Left ventricle myocardium superior (tissue), 1 donor: ENCODE measurements at places on chromosomes 11 and 22. TPM values are rescaled to one million over a fixed set of nuclear protein-coding genes. Genes with fewer than 3 reads are reported as not detected.

Gene ADM2
- total RNA-seq: not detected

Gene TTC36
- 1.2 TPM for total RNA-seq

Gene OR52A1
- total RNA-seq: not detected

Gene TP53AIP1
- total RNA-seq: not detected

Gene FAM181B
- 0.07 TPM for total RNA-seq

Gene LAYN
- 3.8 TPM for total RNA-seq

Gene TALDO1
- 103 TPM for total RNA-seq

Gene RTN4R
- 1.2 TPM for total RNA-seq

Gene SCGB1C1
- not detected for total RNA-seq

Gene SCN2B
- 19.6 TPM for total RNA-seq

Gene ADAMTS8
- 0.42 TPM for total RNA-seq

Gene MIOX
- not detected for total RNA-seq

Gene SNX32
- not detected for total RNA-seq

Gene KRTAP5-7
- total RNA-seq: not detected

Gene MMP8
- total RNA-seq: not detected

Gene EHF
- 2.7 TPM for total RNA-seq

Gene FAM180B
- not detected for total RNA-seq

Gene MOB2
- total RNA-seq: 52.8 TPM

Gene COMMD9
- 59.7 TPM for total RNA-seq

Gene CD3G
- total RNA-seq: 0.27 TPM

Gene HBG1
- total RNA-seq: not detected

Gene TMEM223
- 21.7 TPM for total RNA-seq

Gene TP53I11
- 45.5 TPM for total RNA-seq

Gene FBXO7
- total RNA-seq: 32.2 TPM

Gene MUC6
- total RNA-seq: not detected

Gene EMID1
- 0.40 TPM for total RNA-seq

Gene FXYD6
- 35.4 TPM for total RNA-seq

Gene JHY
- total RNA-seq: 1.8 TPM

Gene MLC1
- 0.10 TPM for total RNA-seq

Gene MMP13
- not detected for total RNA-seq

Gene RFPL1
- not detected for total RNA-seq

Gene MOGAT2
- 0.17 TPM for total RNA-seq

Gene MYOD1
- not detected for total RNA-seq

Gene HPX
- not detected for total RNA-seq

Gene ROBO4
- total RNA-seq: 27.6 TPM

Gene PPFIBP2
- total RNA-seq: 19.9 TPM

Gene DSCAML1
- 1.2 TPM for total RNA-seq

Gene OAF
- 27.9 TPM for total RNA-seq

Gene BTBD18
- total RNA-seq: not detected

Gene NFAM1
- total RNA-seq: 2.0 TPM

Gene SPON1
- total RNA-seq: 3.4 TPM

Gene FOLR1
- 0.50 TPM for total RNA-seq

Gene IGLL1
- total RNA-seq: not detected

Gene MAML2
- total RNA-seq: 4.1 TPM

Gene APLP2
- total RNA-seq: 297 TPM

Gene RDX
- total RNA-seq: 117 TPM

Gene IL17REL
- not detected for total RNA-seq

Gene OR6X1
- total RNA-seq: not detected

Gene FAM83F
- total RNA-seq: 5.2 TPM

Gene TNKS1BP1
- 44.4 TPM for total RNA-seq

Gene C11orf86
- total RNA-seq: not detected

Gene CELSR1
- total RNA-seq: 9.7 TPM

Gene ATM
- total RNA-seq: 33.3 TPM

Gene RASL10A
- total RNA-seq: 1.2 TPM

Gene KCNE3
- 2.3 TPM for total RNA-seq

Gene APIP
- total RNA-seq: 25.5 TPM

Gene OR52N2
- total RNA-seq: not detected

Gene GGTLC2
- total RNA-seq: not detected

Gene DAGLA
- 5.5 TPM for total RNA-seq
